Astrocyte of the cerebellum (primary cell): ENCODE measurements at places on chromosomes 6 and 20.

- no peak for DNase-seq
Observed at GRCh38 chr6:82330171-82330804, 33.3 kb upstream of the TPBG start.

DNA sequence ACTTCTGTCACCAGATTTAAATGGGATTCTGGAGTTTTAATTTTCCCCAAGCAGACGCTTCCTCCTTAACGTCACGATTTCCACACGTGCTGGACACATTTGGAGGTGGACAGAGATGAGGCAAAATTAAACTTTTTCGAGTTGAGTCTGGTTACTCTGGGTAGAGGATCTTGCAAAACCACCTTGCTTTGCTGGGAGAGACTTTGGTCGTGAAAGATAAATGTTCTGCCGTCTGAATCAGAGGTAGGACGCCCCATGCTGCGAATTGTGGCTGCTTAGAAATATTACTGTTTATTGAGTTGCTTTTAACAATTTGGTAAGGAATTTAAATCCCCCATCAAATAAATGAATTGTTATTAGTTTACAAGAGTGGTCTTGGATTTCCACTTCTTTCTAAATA, 46.8 kb downstream of the CTCFL start:
- DNase-seq, result no peak

- peak; percentile 39 for DNase-seq
Observed at GRCh38 chr6:82955841-82956240, 109.8 kb downstream of the UBE3D start.

- DNase-seq, result no peak
Observed at GRCh38 chr20:48765359-48765758, 62.4 kb downstream of the PREX1 start.

GRCh38 chr6:30754631-30755030, 10.3 kb upstream of the IER3 start:
- DNase-seq, result no peak

- no peak for DNase-seq
Observed at GRCh38 chr6:111347589-111347988, 135.4 kb downstream of the REV3L start.

GRCh38 chr6:108359901-108360882, 65.3 kb downstream of the AFG1L start:
- DNase-seq, result no peak

DNA sequence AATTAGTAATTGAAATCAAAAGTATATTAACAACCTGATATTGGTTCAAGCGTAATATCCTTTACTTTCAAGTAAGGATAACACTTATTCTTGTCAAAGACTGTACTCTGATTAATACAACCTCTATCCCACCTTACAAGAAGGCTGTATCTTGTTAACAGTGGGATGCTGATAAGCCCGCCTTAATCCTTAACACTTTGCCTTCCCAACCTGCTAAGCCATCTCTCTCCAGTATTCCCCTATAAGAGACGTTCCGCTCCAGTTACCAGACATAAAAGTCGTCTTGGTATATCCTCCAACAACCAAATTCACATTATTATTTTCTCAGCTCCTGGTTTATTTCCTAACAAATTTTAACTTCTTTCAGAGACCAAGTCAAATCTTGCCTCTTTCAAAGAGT, 2.0 kb downstream of the BTBD9 start:
- DNase-seq, result no peak

- DNase-seq, result no peak
Observed at GRCh38 chr6:68975816-68976215, 340.7 kb downstream of the ADGRB3 start.

DNA sequence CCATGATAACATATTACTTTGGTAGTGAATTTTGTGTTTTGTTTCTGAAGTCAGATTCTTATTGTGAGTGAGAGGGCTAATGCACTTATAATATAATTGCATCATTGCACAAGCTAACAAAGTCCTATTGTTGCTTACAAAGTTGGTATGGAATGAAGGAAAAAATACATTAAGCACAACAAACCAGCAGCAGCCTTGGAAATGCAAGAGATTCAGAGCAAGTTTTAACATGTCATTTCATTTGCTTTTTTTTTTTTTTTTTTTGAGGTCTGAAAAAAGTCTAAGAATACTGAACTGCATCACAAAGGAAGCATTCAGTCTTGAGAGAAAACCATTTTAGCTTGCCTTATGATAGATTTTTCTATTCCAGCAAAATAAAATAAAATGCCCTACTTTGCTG, 57.6 kb downstream of the PLCB4 start:
- DNase-seq, result no peak

DNA sequence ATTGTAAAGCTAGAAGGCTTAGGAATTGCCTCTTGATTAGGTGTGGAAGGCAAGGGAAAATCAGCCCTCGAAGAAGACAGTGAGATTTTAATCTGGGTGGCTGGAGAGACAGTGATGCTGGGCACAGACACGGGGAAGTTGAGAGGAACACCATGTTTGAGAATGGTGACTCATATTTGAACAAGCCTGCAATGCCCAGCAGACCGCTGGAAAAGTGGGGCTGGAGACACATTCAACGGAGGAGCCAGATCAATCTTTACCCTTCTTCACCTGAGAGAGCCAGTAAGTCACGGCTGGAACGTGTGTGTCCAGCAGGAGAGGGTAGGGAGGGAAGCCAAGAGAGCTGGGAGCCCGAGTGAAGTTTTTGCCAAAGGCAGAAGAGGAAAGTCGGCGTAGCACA, 3.7 kb upstream of the ESR1 start:
- DNase-seq, result no peak

DNA sequence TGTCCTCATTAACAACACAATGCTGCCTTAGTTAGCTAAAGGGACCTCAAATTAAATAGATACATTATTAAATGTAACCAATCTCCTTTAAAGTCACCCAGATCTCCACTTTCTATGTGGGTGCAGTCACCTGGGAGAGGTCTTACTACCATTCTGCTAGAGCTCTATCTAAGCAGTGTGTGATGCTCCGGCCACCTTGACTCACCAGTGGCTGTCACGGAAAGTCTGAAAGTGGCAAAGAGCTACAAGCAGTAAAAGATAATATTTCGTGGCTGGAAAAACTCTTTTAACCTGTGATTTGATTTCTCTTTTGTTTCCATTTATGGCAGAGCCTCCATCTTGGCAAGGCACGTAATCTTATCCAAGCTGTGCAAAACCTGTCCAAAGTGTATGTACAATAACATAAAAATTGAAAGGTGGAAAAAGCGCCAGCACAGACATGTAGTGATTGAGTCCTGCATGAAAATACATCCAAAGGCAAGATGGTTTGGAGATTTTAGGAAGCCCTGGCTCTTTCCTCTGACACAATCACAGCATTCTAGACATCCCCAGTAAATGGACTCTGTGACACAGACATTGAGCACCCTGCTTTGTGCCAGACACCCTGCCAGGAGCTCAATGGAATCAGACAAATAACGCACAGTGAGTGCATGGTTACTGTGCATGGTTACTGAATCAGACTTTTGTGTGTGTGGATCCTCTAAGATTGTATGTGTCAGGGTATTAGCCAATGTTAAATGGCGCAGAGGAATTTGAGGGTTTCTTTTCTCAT, 116.6 kb downstream of the ADAT2 start:
- no peak for DNase-seq

GRCh38 chr6:44634321-44634720, 246.8 kb downstream of the CDC5L start:
- no peak for DNase-seq

- DNase-seq, result no peak
Observed at GRCh38 chr6:153058909-153059308, 56.4 kb upstream of the MTRF1L start.

GRCh38 chr6:128240024-128240428, 280.4 kb downstream of the PTPRK start:
- no peak for DNase-seq

DNA sequence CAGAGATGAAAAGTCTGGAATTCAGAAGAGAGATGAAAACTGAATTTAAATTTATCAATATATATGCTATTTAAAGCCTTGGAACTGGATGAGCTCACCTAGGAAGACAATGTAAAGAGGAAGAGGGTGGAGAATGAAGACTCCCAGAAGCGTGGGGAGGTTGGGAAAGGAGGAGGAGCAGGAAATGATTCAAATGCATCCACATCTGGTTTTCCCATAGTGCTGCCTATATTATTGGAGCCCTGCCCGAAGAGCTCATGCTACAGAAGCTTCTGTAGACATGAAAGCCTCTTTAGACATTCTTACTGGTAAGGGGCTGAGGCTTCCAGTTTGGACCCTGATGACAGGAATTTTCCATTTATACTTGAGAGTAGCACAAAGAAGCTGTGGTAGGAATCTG, 19.2 kb downstream of the PDE7B start:
- DNase-seq, result no peak

DNA sequence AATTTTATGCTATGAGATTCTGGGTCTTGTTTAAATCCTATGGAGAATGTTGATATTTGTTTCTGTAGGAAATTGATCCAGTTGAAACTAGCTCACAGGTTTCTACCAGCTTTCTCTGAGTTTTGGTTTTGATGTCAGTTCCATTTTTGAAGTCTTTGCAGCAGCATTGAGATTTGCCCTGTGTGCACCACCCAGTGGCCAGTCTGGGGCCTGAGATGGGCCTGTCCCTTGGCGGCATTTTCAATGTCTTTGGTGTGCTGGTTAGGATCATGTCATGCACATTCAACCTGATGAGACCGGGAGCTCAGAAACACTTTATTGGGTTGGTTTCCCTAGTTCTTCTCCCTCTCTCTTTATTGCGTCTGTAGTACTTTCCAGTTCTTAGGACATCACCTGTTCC, 395.2 kb upstream of the MAP3K7 start:
- DNase-seq, result no peak

DNA sequence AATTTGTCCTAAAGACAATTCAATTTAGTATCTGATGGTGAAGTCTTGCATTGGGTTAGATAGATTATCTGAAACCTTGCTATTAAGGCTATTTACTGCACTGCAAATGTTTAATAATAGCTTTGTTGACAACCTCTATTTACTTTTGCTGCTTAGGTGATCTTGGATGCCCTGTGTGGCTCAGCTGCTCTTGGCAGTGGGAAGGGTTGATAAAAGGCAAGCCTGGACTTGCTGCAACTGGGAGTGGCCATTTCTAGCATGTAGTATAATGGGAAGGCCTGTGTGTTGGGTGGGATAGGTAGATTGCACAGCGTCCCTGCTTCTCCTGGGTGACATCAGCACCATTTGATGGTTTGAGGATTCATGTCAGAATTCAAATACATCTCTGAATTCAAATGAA, 49.1 kb downstream of the ARMC2 start:
- no peak for DNase-seq

DNA sequence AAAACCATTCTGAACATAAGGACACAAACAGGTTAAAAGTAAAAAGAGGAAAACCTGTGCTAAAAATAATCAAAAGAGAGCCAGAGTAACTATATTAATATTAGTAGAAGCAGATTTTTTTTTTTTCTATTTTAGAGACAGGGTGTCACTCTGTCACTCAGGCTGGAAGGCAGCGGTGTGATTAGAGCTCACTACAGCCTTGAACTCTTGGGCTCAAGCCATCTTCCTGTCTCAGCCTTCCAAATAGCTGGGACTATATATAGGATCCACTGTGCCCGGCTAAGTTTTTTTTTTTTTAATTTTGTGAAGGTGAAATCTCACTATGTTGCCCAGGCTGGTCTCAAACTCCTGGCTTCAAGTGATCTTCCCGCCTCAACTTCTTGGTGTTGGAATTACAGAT, 33.4 kb upstream of the PLN start:
- no peak for DNase-seq

DNA sequence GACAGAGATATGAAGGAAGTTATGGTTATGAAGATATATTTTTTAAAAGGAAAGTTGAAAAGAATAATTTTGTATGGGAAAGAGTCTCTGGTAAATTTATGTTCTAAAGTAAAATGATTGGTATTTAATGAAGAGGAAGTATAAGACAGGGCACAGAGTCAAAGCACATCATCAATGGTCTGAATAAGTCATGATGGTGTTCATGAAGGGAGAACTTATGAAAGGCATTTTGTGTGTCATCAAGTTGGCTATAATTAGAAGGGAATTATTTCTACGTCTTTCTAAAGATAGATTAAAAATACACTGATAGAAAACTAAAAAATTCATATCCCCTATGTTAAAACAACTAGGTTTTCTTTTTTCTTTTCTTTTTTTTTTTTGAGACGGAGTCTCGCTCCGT, 21.4 kb upstream of the SNAI1 start:
- DNase-seq, result no peak

DNA sequence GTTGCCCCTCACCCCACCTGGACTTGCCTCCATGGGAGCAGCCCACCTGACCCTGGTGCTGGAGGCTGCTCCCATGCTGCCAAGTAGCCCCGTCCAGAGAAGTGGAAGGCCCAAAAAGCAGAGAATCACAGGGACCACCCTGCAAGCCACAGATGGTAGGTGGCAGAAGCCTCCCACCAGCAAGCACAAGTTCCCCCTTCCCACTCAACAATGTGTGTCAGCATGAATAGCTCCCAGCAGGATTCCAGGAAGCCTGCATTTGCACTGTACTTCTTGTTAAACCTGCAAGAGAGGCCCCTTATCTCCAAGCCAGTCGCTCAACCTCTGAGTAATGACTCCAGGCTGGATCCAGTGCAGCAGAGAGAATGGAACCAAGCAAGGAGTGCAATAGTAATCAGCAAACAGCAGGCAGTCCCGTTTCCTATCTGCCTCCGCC, 180.8 kb upstream of the CST7 start:
- no peak for DNase-seq

DNA sequence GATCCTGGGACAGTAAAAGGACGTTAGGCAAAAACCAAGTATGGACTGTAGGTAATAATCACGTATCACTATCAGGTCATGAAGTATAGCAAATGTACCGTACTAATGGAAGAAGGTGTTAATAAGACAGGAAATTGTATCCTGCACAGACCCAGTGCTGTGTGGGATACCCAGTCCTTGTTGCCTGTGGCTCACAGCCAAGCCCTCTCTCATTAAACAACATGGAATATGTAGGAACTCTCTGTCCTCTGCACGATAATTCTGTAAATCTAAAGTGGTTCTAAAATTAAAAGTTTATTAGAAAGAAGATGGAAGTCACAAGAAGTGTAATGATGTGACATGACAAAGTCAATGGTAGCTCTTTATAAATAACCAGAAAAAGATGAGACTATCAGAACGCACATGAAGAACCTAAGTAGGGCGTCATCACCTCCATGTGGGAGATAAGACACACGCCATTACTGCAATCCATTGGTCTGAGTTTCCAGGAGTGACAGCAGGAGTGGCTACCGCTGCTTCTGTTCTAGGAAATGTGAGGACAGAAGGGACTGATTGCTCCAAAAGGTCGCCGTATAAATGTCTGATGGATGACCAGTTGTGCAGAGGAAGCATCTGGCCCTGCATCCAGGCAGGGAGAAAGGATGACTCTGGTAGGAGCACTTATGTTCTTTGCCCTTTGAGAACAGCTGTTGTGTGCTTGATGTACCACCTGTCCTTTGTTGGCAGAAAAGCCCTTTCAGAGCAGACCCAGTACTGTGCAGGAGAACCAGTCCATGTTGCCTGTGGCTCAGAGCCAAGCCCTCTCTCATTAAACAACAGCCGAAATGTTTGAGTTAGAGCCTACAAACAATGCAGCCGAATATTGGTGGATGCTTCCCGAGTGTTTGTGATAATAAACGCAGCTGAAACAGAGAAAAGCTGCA, 125.6 kb downstream of the FIG4 start:
- no peak for DNase-seq

- DNase-seq, result no peak
Observed at GRCh38 chr6:14943116-14943515, 302.8 kb upstream of the JARID2 start.
